ENCODE measurements at places on chromosomes 16 and 17.

- peak; percentile 76 for DNase-seq
Observed at GRCh38 chr17:28371245-28372202, at the start of gene SARM1. SARM1 (plus strand) TSS chr17:28371694; CDS start chr17:28372033, 339 bp downstream.

GRCh38 chr16:17348826-17349225 lies 121.9 kb downstream of the XYLT1 start:
- DNase-seq = no peak

DNA sequence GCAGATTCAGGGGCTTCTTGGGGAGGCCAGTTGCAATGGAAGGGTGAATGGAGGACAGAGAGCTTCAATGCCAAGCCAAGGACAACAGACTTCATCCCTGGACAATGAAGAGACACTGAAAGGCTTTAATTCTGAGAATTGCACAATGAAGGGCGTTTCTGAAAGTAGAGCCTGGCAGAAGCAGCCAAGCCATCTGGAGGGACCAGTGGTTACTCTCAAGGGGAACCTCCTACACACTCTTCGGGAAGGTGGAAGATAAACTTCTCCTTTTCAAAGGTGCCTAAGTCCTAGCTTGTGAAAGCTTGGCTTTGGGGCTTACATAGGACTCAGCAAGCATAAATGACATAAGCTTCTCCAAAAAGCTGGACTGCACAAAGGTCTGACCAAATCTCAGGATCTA lies 6.2 kb upstream of the CES1 start:
- DNase-seq = no peak

GRCh38 chr16:397135-397661 lies at the start of gene NME4:
NME4 (plus strand) TSS chr16:397199; CDS start chr16:397223, 24 bp downstream.
- no peak for DNase-seq

- DNase-seq = no peak
Observed at GRCh38 chr17:60534010-60534555, 8.0 kb upstream of the APPBP2 start.

GRCh38 chr16:56547120-56547948 lies 17.5 kb upstream of the MT4 start:
- DNase-seq = no peak

DNA sequence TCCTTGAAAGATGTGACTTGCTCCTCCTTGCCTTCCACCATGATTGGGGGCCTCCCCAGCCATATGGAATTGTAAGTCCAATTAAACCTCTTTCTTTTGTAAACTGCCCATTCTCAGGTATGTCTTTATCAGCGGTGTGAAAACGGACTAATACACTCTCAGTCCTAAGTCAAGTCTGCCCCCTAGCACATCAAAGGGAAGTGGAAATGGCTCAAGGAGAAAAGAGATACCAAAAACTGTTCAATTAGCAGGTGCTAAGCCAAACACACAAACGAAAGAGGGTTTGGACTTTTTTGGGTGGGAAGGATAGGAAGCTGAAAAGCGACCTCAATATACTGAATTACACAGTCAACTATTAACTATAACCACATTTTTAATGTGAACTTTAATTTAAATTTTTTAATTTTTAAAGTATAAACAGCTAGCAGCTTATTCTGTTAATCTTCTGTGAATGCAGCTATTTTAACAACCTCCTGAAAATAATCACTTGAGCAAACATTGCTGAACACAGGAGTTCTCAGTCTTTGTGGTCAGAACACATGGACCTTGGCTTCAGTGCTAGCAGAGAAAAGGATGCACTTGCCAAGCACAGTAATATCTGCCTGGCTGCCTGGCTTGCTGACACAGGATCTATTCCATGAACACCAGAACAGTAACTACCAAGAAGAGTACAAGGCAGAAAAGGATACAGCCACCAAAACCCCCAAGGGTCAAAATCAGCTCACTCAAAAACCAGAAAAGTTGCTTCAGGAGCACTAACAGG lies 10.9 kb downstream of the ZNF18 start:
- DNase-seq = no peak

Measured in amniotic stem cell (primary cell).